ENCODE measurements at places on chromosomes 5 and 9.

- DNase-seq = no peak
Measured at GRCh38 chr9:93630806-93631411, 54.5 kb downstream of the PHF2 start.

DNA sequence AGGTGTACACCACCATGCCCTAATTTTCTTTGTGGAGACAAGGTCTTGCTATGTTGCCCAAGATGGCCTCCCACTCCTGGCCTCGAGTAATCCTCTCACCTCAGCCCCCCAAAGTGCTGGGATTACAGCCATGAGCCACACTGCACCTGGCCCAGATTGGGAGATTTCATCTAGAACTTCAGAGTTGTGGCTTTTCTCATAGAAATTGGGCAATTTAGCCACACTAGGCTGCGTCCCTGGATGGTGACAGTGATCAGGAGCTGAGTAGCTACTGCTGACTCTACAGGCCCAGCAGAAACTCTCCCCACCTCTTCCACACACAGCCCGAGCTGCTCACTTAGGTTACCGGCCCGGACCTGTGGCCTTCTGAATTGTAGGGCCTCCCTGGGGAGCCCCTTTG lies 7.7 kb downstream of the PFN3 start:
- DNase-seq = no peak

DNA sequence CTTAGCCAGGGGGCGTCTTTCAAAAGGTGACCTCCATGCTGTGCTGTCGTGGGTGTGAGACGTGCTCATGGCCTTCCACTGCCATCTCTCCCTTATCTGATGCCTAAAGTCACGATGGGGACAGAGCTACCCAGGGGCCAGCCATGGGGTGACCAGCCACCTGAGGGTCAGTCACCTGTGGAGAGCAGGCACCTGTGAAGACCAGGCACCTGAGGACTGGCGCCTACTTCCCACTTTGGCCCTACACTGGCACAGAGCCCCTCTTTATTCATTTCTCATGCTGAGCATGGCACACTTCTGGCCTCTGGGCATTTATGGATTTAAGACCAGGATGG lies 6.4 kb upstream of the EXOC3 start:
- DNase-seq = no peak

- DNase-seq = no peak
Measured at GRCh38 chr5:114018186-114018585, 343.7 kb upstream of the KCNN2 start.

- DNase-seq = no peak
Measured at GRCh38 chr9:98529841-98530240, 178.9 kb downstream of the GABBR2 start.

GRCh38 chr5:7659420-7659819 lies 191.5 kb downstream of the CFAP90 start:
- DNase-seq = no peak

GRCh38 chr9:131237291-131237690 lies 39.0 kb downstream of the FAM78A start:
- DNase-seq = no peak

DNA sequence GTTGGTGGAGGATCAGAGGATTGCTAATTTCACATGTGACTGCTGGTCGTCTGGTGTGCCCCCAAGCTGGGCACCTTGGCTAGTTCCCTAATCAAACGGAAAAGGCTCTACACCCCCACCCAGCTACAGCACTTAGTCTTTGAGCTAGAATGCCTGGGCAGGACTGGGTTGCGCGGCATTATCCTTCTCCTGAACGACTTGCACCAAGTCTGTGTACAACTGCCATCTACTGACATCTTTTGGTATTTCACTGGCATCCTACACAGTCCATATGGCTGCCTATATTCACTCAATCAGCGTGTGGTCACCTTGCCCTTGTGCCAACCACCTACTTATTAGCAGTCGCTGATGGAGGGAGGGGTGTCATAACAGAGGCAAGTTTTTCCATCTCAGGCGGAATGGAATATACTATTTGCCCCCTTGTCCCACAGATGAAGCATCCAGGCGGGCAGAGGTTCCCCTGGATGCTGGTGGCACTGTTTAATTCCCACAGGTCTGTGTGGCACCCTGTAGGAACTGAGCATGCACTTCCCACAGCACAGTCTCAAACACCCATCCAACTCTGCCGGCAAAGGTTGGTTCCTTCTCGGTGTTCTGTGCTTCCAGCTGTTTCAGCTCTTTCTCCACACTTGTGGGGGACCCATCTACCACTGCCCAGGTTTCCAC lies 150.1 kb downstream of the OSTF1 start:
- DNase-seq = no peak

DNA sequence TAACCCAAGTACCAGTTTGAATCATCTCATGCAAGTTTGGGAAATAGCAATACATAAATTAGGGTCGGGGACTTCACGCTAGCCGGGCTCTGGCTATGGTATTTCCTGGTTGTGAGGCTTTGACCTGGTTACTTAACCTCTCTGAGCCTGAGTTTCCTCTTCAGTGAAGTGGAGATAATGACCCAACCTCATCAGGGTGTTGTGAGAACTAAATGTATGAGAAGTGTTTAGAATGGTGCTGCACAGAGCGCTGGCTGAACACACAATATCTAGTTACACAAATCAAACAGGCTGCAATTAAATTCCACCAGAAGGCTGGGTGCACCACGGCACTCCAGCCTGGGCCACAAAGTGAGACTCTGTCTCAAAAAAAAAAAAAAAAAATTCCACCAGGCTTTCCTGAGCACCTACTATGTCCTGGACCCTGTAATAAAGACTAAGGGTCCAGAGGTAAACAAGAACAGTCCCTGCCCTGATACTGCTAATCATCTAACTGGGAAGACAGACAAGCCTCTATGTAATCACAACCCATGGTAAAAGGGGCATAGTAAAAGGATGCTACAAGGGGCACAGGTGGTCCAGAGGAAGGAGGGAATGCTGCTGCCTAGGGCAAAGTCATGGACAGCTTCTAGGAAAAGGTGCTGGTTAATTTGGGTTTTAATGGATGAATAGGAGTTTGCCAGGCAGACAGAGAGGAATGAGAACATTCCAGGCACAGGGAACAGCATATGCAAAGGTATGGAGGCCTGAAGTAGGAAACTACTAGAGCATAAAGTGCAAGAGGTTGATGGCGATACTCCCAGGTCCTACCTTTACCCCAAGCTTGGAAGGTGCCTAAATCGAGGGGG lies 27.7 kb downstream of the DUSP1 start:
- no peak for DNase-seq

GRCh38 chr9:73565833-73566465 lies 414.3 kb downstream of the ANXA1 start:
- no peak for DNase-seq

GRCh38 chr9:33049680-33050361 lies 24.7 kb downstream of the DNAJA1 start:
- DNase-seq = no peak

DNA sequence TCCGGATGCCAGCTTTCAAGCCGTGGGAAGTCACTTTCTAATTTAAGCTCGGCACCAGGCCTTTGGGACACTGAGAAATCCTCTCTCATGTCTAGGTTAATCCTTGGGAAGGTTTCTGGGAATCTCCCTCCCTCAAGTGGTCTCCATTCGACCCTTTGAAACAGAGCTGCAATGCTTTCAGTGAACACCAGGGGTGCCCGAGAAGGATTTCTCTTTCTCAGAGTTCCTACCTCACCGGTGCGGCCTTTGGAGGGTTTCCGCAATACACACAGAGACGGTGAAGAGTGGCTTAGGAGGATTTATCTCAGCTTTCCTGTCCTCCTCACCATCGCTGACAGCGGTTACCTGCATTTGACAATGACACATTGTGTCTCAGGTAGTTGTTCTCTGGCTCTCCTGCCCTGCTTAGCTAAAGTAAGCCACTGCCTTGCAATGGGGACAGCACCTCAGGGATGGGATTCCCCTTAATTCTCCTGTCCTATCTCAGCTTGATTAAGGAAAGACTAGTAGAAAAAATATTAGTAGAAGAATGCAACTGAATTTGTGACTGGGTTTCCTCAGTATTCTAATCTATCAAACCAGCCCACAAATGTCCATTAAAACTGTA lies 180.6 kb downstream of the GABRG2 start:
- no peak for DNase-seq

- DNase-seq = no peak
Measured at GRCh38 chr9:94933511-94933828, 207.0 kb downstream of the AOPEP start.

- no peak for DNase-seq
Measured at GRCh38 chr5:36717131-36717695, 110.8 kb downstream of the SLC1A3 start.

DNA sequence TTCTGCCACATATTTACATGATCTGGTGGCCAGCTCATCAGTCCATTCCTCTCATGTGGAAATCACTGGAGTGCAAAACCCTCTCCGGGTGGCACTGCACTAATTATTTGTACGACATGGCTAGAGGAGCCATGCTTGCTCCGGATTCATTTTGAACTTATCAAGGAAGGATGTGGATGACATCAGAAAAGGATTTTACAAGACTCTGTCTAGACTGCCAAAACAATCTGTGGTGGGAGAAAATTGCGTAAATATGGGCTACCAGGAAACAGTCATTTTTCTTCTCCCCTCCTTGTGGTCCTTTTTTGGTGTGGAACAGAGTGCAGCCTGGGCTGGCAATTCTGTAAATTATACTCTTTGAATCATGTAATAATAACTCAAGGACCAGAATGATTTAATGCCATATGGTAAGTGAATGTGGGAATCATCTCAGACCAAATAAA lies 123.4 kb upstream of the IFNE start:
- DNase-seq = no peak

DNA sequence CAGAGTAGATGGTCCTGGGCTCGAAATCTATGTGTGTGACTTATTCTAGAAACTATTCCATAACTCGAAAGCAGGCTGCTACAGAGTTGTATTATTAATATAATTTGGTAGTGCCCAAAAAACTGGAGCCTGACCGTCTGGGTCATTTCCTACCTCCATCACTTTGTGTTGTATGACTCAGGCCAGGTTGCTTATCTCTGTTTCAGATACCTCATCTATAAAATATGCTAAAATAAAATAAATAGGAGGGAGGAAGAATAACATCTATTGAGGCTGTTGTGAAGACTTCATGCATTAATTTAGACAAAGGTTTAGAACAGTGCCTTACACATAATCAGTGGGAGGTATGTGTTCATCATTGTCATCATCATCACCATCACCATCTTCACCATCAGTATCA lies 57.7 kb downstream of the PDE4D start:
- no peak for DNase-seq

DNA sequence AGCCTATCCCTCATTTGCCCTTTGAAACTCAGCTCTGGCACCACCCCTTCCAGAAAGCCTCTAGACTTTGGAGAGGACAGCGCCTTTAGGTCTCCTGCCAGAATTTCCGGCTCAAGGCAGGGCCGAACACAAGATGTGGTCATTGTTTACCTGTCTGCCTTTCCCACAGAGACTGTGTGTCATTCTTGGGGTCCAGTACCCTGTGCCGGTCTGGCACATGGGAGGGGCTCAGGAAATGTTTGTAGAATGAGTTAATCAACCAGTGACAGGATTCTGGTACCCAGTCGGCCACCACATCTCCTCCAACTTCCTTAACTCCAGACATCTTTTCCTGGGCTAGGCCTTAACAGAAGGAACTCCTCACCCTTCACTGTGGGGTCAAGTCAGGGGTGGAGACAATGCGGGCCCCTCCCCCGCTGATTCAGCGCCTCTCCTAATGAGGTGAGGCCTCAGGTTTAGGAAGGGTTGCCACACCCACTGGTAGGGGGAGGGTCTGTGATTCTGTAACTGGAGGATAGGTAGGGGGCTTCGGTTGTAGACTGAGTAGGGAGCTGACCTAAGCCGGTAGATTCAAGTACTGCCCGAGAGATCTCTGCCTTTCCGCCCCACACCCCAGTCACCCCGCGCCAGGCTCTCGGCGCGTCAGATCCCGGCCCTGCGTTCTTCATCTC lies 29.3 kb downstream of the PCDH1 start:
- DNase-seq = no peak

GRCh38 chr5:113031557-113031956 lies 55.0 kb downstream of the DCP2 start:
- no peak for DNase-seq

- no peak for DNase-seq
Measured at GRCh38 chr9:36764364-36765076, 191.8 kb downstream of the MELK start.

DNA sequence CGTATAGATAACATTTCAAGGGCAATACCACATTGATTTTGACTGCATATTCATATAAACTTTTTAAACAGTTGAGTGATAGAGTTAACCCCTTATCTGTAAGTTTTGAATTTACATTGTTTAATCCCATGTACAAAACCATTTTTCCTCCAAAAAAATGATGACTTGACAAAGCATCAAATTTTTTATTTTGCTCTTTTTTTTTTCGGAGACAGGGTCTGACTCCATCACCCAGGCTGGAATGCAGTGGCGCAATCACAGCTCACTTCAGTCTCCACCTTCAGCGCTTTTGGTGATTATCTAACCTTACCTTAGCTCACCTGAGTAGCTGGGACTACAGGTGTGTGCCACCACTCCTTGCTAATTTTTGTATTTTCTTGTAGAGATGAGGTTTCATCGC lies 1670.1 kb upstream of the CDH9 start:
- DNase-seq = no peak

- no peak for DNase-seq
Measured at GRCh38 chr5:7868427-7868772, 431 bp downstream of the FASTKD3 start.

DNA sequence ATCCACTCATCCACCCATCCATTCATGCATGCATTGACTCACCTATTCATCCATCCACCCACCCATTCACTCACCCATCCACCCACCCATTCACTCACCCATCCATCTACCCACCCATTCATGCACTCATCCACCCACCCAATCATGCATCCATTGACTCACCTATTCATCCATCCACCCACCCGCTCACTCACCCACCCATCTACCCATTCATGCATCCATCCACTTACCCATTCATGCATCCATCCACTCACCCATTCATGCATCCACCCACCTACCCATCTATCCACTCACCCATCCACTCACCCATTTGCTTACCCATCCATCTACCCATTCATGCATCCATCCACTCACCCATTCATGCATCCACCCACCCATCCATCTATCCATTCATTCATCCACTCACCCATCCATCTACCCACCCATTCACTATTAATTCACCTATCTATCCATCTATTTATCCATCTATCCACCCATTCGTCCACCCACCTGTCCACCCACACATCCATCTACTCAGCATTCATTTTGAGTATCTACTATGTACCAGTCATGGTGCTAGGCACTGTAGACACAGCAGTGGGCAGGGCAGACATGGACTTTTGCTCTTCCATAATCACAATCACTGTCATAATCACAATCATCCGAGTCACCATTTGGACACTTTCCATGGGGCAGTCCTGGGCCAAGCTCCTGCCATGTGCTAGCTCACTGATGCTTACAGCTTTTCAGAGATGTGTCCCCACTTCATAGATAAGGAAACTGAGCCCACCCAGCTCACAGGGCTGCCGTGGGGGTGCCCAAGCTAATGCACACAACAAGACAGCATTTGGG lies 34.4 kb downstream of the HMCN2 start:
- no peak for DNase-seq

Data from activated CD8-positive, alpha-beta memory T cell treated with anti-CD3 and anti-CD28 coated beads for 1 hour (primary cell).